Activated CD8-positive, alpha-beta memory T cell treated with anti-CD3 and anti-CD28 coated beads, Interleukin-2, amount 10 ng/mL, durations not matched to agents 7 days and 5 days (primary cell): ENCODE measurements at places on chromosomes 5 and 9. TPM values are rescaled to one million over a fixed set of nuclear protein-coding genes. Genes with fewer than 3 reads are reported as not detected.

Gene EXOSC2
- total RNA-seq: 69.9 TPM

DNA sequence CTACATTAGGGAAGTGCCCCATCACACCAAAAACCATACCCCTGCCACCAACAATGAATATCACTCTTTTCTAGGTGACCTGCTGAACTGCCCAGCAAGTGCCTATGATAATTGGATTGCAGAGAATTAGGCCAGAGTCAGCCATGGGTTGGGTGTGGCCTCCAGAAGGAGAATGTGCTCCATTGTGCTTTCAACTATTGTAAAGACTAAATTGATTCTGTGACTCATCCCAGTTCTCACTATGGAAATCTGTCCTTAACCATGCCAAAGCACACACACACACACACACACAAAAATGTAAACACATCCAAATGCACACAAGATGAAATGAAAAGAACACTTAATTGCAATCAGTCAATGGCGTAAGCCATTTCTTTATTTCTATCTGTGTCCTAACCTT lies 25.7 kb downstream of the DRD1 start:
- no peak for DNase-seq
- H3K27me3 ChIP-seq: peaks cover 15% of the 10 kb centered on the region
- no peaks in the 10 kb centered on the region for H3K36me3 ChIP-seq
- H3K4me3 ChIP-seq: no peak overlapping the region

DNA sequence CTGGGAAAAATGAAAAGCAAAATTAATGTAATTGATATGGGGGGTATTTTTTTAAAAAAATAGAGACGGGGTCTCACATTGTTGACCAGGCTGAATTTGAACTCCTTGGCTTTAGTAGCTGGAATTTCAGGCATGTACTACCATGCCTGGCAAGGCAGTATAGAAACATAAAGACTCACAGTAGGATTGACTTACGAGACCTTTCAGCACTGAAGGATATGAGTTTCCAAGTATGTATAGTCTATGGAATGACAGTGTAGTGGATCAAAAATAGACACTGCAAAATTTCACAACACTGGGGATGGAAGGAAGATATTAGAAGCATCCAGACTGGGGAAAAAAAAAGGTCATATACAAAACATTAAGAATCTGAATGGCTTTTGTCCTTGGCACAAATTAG lies 6.8 kb downstream of the DCP2 start:
- peaks cover 48% of the 10 kb centered on the region for H3K36me3 ChIP-seq
- peaks cover 57% of the 10 kb centered on the region for H3K4me1 ChIP-seq
- no peak for DNase-seq
- no peak overlapping the region for H3K27ac ChIP-seq
- no peak overlapping the region for H3K4me3 ChIP-seq

Gene FBN2
- not detected for total RNA-seq

DNA sequence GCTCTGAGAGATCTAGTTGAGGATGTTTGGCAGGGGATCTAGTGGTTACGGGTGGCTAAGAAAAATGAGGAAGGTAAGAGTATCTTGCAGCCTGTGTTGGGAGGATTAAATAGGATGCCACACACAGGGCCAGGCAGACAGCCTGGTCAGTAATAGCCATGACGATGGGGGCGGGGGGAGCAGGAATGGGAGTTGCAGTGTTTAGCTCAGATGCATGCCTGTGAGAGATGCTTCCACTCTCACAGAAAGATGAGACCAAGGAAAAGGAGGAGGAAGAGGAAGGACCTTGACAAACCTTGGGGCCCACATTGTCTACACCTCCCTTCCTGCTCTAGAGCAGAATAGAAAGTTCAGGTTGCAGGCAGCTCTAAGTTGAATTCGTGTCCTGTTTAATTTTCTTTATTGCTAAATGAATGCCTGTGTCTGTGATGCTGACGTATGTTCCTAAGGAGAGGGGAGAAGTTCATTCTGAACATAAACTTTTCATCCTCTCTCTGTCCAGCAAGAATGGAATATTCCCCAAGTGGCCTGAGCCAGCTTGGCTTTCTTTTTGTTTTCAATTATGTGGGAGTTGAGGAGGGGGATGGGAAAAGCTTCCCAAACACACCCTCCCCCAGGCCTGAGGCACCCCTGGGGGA lies 28.7 kb downstream of the TGFBI start:
- H3K27me3 ChIP-seq: peaks cover 2% of the 10 kb centered on the region
- DNase-seq: no peak

- H3K27ac ChIP-seq: no peak overlapping the region
- no peak overlapping the region for H3K4me3 ChIP-seq
- no peaks in the 10 kb centered on the region for H3K36me3 ChIP-seq
- DNase-seq: no peak
Observed at GRCh38 chr5:83577036-83577636, 105.6 kb downstream of the VCAN start.

Gene CTSV
- total RNA-seq: 0.28 TPM
